ENCODE measurements at places on chromosomes 4 and X.

DNA sequence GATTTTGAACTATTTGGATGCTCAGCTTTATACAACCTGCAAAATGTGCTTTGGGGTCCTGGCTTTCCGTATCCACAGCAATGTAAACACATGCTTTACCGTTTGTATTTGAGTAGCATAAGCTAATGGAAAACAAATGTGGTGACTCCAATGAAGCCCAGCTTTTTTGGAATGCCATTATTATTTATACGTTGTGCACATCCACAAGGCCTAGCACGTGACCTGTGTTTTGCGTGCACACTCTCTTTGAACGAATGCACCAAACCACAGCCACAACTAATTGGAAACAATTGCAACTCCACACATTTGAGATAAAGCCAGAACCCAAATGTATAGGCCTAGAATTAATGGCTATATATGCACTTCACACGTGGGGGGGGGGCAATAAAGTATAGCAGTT, 189.5 kb upstream of the GPC4 start:
- no peak for DNase-seq

- no peak for DNase-seq
These were observed 82.7 kb downstream of the MBNL3 start for GRCh38 chrX:132406106-132406505.

DNA sequence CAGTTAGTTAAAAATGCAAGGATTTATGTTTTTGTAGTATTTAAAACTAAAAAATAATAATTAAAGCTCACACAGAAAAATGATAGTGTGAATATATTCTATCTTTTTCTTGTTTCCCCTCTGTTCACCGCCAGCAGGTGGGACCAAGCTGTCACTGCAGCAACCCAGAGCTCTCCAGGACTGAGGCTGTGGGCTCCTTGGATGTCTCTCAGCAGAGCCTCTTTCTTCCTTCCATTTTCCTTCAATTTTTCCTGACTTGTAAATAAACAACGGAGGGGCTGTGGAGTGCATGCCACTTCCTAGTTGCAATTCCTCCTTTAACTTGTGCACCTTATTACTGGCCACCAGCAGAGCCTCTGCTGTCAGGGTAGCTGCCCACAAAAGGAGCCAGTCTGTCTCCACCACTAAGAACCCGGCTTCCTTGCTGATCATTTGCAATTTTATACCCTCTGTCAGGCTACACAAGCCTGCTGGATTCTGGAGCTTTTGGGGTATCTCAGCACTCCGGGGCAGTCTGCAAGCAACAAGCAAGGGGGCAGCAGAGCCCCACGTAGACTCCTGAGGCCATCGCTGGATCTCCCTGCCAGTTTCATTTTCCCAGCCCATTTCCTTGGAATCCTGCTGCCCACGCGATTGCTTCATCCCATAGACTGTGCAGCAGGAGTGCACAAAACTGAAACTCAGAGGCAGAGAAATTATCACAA, 1467.4 kb downstream of the C4orf33 start:
- peak; percentile 4 for DNase-seq

DNA sequence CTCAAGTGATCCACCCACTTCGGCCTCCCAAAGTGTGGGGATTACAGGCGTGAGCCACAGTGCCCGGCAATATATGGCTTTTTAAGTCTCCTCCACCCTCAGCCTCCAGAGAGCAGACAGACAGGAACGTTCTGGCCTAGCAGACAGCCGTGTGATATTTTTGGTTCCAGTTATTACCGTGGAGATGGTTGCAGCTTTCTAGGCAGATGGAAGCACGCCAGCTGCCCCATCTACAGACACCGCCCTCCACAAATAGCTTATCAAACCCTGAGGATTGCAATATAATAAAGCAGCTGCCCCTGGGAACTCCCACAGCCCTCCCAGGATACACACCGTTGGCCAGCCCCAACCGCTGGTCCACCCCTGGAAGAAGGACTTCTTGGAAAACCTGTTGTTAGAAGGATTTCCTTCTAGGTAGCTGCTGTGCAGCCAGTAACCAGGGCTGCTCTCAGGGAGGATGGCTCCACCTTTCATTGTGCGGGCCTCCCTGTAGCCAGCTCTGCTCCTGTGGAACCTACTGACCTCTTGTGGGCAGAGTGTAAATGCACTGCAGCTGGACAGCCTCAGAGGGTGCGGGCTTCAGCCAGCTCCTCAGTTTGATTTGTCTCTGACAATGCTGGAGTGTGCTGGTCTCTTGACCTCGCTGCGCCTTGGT, 44.0 kb downstream of the SLC25A5 start:
- peak; percentile 70 for DNase-seq

DNA sequence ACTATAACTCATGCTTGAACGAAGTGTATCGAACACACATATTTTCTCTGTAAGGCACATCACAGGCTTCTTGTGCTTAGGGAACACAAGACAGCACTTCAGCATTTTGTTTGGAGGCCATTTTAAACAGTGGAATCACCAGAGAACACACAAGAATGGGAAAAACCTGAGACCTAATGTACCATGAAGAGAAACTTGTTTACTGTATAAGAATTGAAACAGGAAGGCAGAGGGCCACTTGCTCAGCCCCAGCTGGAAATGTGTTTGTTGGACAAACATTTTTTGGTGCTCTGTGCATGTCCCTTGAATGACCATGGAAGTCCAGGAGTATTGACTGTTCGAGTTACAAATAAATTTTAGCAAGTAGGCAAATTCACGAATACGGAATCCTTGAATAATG, 47.5 kb downstream of the RAPGEF2 start:
- DNase-seq: no peak

DNA sequence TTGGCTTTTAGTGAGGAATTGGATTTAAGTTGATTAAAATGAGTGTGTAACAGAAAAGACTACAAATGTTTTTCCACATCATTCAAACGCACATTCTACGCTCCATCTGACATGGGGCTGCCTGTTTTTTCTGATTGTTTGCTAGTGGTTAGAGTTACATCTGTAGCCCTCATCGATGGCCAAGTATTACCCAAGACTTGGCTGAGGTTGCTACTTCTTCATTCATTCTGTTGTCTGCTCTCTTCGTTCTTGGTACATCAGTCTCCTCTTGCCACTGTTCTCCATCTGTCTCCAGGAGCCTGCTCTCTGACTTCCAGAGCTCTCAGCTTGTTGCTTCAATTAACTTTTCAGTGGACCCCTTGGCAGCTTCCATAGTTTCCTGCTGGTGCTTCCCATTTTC, 1844.6 kb upstream of the TENM3 start:
- DNase-seq: no peak

Measured in HuH-7 (cell line).